ENCODE measurements at places on chromosomes 3 and 15.

GRCh38 chr15:70974004-70974832, 81.6 kb downstream of the LRRC49 start:
- peak; percentile 71 for DNase-seq

DNA sequence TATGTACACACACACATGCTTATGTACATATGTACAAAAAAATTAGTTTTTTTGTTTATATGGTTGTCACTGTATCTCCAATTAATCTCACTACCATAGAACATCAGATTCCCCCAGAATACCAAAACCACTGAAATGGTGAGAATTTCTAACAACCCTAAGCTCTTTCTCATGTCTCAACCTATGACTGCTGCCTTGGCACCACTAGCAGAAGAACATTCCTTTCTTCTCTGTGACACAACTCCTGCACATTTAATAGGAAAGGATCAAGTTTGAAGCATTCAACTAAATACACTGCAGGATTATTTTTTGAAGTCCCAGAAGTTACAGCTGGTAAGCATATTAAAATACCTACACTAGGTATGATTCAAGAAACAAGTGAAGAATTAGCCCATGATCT, 109.6 kb downstream of the FAM174B start:
- DNase-seq = no peak

GRCh38 chr3:120469440-120469839, 18.6 kb upstream of the FSTL1 start:
- peak; percentile 89 for DNase-seq

GRCh38 chr3:135756106-135756668, 209.3 kb upstream of the PPP2R3A start:
- no peak for DNase-seq

- DNase-seq = no peak
Observed at GRCh38 chr15:77981281-77982126, 96.0 kb downstream of the TBC1D2B start.

DNA sequence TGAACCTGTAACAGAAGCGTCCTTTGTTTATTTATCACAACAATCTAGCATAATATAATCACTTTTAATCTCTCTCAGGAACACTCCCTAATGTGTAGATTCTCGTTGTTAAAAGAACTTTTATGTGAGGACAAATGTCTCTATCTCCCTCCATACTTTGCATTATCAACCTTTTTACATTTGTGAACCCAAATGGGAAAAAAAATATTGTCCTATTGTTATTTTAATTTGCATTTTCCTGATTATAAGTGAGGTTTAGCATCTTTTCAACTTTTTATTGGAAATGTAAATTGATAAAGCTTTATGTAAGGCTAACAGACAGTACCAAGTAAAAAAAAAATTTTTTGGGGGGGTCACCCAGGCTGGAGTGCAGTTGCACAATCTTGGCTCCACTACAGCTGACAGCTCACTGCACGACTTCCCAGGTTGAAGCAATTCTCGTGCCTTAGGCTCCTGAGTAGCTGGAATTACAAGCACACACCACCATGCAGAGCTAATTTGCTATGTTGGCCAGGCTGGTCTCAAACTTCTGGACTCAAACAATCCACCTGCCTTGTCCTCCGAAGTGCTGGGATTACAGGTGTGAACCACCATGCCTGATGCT, 33.0 kb upstream of the DENND4A start:
- DNase-seq = peak; percentile 43

GRCh38 chr3:30002797-30003196, 603.6 kb upstream of the TGFBR2 start:
- DNase-seq = no peak

DNA sequence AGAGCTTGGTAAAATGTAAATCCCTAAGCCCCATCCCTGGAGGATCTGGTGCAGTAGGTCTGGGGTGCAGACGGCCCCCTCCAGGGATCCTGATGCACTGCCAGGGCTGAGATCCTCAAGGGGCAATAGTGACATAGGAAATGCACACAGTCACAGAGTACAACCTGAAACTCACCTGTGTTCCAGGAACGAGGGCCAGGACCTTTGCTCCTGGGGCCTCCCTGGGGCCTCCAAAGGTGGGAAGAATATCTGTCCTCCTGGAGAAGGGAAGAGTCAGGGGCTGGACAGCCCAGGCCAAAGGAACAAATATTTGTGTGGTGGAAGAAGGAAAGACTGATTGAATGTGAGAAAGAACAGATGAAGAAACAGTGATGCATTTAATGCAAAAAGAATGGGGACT, 9.5 kb downstream of the SSUH2 start:
- no peak for DNase-seq

DNA sequence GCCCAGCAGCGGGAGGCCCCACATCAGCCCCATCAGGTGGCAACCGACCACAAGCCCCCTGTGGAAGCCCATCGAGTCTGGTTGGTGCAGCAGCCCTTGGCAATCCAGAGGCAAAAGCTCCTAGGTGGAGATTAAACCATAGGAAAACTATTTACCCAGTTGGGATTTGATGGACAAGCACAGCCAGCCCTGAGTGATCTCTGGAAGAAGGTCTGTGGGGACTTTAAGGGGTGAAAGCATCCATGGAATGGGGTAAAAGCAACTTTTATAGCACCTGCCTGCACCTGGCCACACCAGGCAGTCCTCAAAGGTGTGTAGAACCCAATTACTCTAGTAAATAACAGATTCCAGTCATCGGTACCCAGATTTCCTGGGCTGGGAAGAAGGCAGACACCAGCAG, 206.3 kb downstream of the IGSF11 start:
- DNase-seq = no peak

DNA sequence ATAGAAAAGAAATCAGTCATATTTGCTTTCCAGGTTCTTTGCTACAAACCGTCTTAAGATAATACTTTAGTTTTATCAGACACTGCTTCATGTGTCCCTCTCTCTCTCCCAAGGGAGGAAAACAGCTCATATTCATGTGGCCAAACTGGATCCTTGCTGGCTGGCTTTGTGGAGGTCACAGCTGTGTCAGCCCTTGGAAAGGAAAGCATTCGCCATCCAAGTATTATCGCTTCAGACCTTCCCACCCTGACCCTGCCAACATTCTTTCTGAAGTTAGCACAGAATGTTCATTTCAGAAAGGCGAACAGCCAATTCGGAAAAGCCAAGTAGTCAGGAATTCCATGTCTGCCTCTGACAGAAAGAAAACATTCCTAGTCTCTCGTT, 213.6 kb downstream of the FEZF2 start:
- peak; percentile 73 for DNase-seq

DNA sequence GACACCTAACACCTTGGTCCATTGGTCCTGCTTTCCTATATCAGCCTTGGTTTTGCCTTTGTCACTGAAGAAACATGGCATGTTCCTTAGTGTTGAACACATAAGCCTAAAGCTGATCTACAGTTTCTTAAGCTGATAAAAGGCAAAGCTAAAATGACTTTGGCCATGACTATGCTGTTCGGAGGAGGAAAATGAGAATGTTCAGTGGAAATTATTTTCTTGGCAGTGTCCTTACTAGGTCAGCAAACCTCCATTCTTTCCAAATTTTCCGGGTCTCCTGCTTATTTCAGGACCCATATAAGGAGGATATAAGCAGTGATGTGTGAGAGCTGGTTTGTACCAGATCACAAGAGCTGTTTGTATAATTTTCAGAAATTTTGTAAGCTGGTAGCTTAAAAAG, 832.9 kb upstream of the CFAP20DC start:
- DNase-seq = no peak

- DNase-seq = no peak
Observed at GRCh38 chr15:73244333-73244732, 124.4 kb downstream of the HCN4 start.

GRCh38 chr15:62977952-62978811, 64.4 kb upstream of the TPM1 start:
- peak; percentile 98 for DNase-seq

- peak; percentile 57 for DNase-seq
Observed at GRCh38 chr3:108462899-108463298, 47.5 kb downstream of the MYH15 start.

DNA sequence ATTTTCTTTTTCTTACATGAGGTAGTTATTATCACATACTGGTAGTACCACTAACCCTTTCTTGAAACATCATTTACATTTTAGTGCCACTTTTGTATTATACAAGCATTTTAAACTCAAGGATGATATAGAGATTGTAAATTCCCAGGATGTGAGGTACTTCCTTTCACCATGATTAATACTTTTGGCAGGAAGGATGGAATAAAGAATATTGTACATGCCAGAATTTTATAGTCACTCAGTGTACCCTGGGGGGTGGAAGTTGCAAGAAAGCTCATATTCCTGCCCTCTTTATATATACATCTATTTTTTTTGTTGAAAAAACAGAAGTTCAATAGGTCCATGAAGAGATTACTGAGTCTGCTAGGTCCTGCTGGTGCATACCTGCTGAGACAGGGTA, 141.0 kb upstream of the PLSCR5 start:
- DNase-seq = peak; percentile 88

- peak; percentile 22 for DNase-seq
Observed at GRCh38 chr15:37876900-37877299, 57.5 kb upstream of the TMCO5A start.

- DNase-seq = no peak
Observed at GRCh38 chr3:113485161-113485609, 29.8 kb downstream of the SPICE1 start.

Measured in EH (cell line).